Fibroblast of villous mesenchyme (primary cell): ENCODE measurements at places on chromosomes 7 and 10. TPM values are rescaled to one million over a fixed set of nuclear protein-coding genes. Genes with fewer than 3 reads are reported as not detected.
A peak's percentile ranks its signal among the peaks of the same experiment; 100 is the strongest.

GRCh38 chr10:4312051-4312835, 513.8 kb upstream of the AKR1E2 start:
- no peak for DNase-seq

- DNase-seq: no peak
Observed at GRCh38 chr10:7281429-7281828, 129.4 kb downstream of the SFMBT2 start.

- peak; percentile 70 for DNase-seq
Observed at GRCh38 chr7:41002741-41003610, 699.9 kb downstream of the INHBA start.

DNA sequence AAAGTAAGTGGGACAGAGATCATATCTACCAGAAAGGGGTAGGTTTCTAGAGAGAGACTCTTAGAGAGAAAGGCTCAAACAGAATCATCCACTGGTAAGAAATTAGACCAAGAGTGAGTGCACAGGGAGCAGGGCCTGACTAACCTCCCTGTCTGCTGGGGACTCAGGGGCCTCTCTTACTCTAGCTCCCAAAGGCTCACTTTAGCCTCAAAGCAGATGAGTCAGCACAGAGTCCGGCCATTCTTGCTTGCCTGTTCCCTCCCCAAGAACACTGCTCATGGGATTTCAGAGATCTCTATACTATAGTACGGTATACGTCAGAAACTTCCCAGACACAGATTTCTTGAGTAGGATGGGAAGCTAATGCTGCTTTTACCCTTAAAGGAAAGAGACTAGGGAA, 32.7 kb downstream of the RBM28 start:
- DNase-seq: no peak

- no peak for DNase-seq
Observed at GRCh38 chr10:120105001-120105400, 212.5 kb downstream of the SEC23IP start.

DNA sequence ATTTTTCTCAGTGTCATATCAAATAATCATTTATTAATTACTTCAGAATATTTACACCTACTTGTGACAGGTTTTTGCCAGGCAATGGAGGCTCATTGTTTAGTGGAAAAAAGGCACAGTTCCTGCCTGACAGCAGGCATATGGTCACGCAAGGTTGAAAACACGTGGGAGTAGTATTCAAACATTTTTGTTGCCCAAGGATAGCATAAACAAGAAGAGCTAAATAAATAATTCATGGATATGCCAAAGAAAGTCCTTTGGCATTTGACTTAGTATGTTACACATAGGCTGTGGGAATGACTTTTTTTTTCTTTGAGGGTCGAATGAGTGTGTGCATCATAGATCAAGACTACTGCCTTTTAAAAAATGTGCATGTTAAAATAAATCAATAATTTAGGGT, 120.5 kb upstream of the SEMA3E start:
- DNase-seq: no peak

DNA sequence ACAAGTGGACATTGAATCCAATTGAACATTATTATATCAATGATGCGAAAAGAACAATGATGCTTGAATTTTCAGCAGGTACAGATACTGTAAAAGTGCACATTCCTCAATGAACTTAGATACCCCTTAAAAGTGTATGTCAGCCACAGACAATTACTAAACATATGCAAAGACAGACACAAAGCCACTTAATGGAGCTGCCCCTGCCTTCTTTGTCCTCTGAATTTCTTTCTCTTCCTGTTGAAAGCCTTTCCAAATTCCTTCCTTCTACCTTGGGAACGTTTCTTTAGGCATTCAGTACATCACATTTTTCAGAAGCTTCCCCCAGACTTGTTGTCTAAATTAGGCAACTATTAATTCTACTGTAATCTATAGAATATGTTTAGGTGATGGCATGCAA, 706.8 kb upstream of the MBL2 start:
- DNase-seq: no peak

DNA sequence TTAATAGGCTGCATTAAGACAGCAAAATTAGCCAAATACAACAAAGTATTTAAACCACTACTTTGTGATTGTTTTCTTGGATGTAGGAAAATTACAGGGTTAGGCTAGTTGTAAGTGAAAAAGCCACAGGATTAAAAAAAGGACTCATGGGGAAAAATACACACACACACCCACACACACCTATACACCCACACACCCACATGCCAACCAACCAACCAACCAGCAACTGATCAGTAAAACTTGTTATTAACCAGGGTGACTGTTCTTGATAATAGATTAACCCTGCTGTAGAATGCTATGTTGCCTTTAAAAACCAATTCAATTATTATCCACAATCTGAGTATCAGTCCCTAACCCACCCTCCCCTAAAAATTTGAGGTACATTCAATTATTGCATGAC, 49.0 kb downstream of the MTPN start:
- DNase-seq: no peak

DNA sequence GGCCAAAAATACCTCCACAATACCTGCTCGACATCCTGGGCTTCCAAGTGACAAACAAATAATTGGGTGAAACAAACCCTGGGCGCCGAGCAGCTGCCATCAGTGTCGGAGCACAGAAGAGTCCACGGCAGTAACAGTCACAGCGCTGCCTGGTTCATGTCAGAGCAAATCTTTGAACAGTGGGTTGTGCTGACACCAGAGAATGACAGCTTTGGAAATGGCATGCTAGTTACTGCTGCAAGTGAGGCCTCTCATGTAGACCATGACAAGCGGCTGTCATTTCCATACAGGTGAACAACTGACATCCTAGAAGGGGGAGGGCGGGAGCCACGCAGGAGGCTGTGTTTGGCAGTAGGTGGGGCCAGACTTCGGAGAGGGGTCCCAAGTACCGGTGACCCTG, 420.5 kb upstream of the GALNT17 start:
- DNase-seq: no peak

- no peak for DNase-seq
Observed at GRCh38 chr10:117720931-117721835, 178.6 kb downstream of the EMX2 start.

DNA sequence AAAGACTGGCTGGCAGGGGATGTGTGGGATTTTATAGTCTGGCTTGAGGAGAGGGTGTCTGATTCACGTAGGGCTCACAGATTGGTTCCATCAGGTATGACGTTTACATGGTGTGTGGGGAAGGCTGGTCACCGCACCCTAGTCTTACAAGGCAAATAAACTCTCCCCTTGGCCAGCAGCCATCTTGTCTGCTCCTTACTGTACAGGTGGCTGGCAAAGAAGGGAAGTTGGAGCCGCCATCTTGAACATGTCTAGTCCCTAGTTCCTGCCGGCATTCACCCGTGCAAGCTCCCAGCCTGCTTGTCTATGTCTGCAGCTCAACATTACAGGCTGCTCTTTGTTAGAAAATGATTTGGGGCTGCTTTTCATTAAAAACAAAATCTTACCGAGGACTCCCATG, 97.6 kb downstream of the RAMP3 start:
- DNase-seq: no peak

GRCh38 chr7:120307991-120308545, 35.1 kb downstream of the KCND2 start:
- DNase-seq: peak; percentile 5

DNA sequence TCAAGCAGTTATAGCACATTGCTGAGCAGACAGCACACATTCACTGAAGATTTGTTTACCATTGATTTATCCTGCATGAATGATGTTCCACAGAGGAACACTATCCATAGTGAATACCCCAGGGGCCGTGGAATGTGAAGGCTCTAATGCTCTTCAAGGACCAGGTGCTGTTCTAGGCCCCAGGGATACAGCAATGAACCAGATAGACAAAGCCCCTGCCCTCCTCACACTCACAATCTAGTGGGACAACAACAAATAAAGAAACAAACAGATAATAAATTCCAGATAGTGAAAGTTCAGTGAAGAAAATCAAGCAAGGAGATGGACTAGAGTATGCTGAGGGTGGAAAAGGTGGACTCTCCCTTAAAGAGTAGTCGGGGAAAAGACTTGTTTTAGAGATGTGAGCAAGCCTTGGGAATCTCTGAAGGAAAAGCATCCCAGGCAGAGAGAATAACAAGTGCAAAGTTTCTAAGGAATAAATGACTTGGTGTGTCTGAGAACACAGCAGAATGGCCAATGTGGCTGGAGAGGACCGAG, 117.7 kb downstream of the CCDC71L start:
- no peak for DNase-seq

- DNase-seq: peak; percentile 72
Observed at GRCh38 chr7:73828107-73828803, 2.5 kb upstream of the CLDN4 start.

GRCh38 chr10:20615395-20615794, 281.7 kb downstream of the NEBL start:
- no peak for DNase-seq

GRCh38 chr7:116393654-116394053, 105.9 kb upstream of the CAV2 start:
- DNase-seq: peak; percentile 56

DNA sequence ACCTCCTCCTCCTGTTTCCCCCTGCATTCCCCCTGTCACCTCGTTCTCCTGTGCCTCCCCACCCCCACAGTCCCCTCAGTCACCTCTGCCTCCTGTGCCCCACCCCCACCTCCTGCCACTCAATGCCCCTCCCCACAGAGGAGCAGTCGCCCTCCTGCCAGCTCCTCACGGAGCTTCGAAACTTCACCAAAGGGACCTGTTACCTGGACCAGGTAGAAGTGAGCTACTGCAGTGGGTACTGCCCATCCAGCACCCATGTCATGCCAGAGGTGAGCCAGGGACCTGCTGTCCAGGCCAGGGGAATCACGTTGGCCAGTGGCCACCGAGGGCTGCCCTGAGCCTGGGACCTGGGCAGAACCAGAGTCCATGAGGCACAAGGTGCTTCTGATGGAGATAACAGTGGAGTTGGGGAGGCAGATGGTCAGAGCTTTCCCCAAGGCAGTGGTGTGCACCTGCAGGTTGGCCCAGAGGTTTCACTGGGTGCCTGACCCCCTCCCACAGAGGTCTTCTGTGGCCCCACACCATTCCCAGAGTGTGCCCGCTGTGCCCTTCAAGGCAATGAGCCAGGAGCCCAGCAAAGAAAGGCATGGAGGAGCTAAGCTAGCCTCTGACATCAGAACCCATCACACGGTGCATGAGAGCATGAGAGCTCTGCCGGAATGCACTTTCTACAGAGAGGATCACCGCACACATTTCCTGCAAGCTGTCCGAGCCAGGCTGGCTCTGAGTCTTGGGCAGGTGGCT, 7.0 kb upstream of the ZNF862 start:
- no peak for DNase-seq

- DNase-seq: no peak
Observed at GRCh38 chr7:22942191-22942590, 71.7 kb downstream of the HYCC1 start.

DNA sequence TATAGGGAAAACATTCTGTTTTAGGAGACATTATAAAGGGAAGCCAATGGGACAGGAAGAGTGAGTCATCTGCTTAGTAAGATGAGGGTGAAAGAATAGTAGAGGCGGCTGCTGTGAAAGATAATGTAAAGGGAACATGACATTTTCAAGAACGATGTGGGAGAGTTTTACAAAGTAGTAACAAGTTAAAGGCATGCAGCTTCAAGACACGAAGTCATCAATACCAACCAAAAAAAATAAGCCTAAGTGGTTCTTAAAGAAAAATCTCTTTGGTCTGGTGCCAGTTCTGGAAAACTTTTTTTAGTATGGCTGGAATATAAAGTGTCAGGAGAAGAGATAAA, 6.1 kb downstream of the GSTO1 start:
- DNase-seq: peak; percentile 69

- no peak for DNase-seq
Observed at GRCh38 chr10:73233883-73234282, 13.2 kb downstream of the DNAJC9 start.

DNA sequence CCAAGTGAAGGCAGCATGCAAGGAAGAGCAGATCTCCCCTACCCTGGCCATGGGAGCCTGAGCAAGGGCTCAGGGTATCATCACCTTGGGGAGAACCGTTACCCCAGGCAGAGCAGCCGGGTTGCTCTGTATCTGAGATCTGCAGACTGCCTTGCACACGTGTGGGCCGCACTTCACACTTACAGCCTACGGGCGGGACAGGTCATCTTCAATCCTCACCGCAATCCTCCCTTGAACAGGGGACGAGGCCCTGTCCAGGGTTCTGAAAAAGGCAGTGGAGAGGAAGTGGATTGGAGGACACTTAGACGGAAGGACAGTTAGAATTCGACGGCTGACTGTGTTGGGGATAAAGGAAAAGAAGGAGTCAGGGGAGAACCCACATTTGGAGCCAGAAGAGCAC, 51.4 kb downstream of the NPS start:
- DNase-seq: no peak

DNA sequence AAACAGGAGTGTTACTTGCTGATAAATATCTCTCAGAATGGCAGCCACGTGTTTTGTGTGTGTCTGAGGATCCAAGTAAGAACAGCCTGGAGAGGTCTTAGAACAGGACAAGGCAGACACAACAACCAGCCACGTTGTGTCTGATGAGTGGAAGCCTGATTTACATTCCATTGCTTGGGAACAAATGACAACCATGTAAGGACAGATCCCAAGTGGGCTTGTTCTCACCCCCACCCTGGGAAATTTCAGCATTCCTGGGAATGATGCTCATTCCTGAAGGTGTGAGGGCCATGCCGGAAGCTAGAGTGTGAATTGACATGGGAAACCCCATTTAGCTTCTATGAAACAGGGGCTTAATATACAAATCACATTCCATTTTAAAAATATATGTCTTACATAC, 35.9 kb downstream of the IL6 start:
- DNase-seq: peak; percentile 12

- peak; percentile 90 for DNase-seq
Observed at GRCh38 chr7:116524609-116525297, at the start of gene CAV1. CAV1 (plus strand) TSS chr7:116525036; CDS start chr7:116525063, 27 bp downstream.

GRCh38 chr7:121576148-121576917, 180.2 kb upstream of the FAM3C start:
- no peak for DNase-seq

- DNase-seq: no peak
Observed at GRCh38 chr10:77520290-77520689, 117.3 kb downstream of the KCNMA1 start.

GRCh38 chr7:15782656-15783055, 96.2 kb upstream of the MEOX2 start:
- peak; percentile 5 for DNase-seq

Gene ZNF736
- total RNA-seq: 7.4 and 8.6 TPM in 2 replicates

Gene RPEL1
- total RNA-seq: 0.32 and 0.43 TPM in 2 replicates

Gene FAM13C
- 0.43 and 2.3 TPM in 2 replicates for total RNA-seq

Gene EPHA1
- total RNA-seq: 0.32 TPM in 1 of 2 replicates, not detected in the other

Gene LIPK
- not detected in 2 replicates for total RNA-seq

Gene PMS2
- 16.8 and 23.3 TPM in 2 replicates for total RNA-seq

Gene FEZF1
- total RNA-seq: not detected in 2 replicates

Gene GRM3
- total RNA-seq: not detected in 2 replicates

Gene AVL9
- 37.7 and 41.9 TPM in 2 replicates for total RNA-seq

Gene ITPRID1
- total RNA-seq: not detected in 2 replicates
